Hepatocyte (in vitro differentiated cells): ENCODE measurements at places on chromosomes 1 and 21. TPM values are rescaled to one million over a fixed set of nuclear protein-coding genes. Genes with fewer than 3 reads are reported as not detected.

- no peak for DNase-seq
- no peak overlapping the region for H3K27ac ChIP-seq
- no peaks in the 10 kb centered on the region for H3K27me3 ChIP-seq
- H3K36me3 ChIP-seq: no peaks in the 10 kb centered on the region
- H3K4me1 ChIP-seq: peaks cover 8% of the 10 kb centered on the region
- no peak overlapping the region for H3K4me3 ChIP-seq
These were observed 6.6 kb downstream of the SDC3 start for GRCh38 chr1:30901798-30902581.

GRCh38 chr1:178976541-178976940 lies 49.2 kb upstream of the FAM20B start:
- no peak for DNase-seq
- no peaks in the 10 kb centered on the region for H3K27me3 ChIP-seq
- H3K4me3 ChIP-seq: no peak overlapping the region
- H3K36me3 ChIP-seq: no peaks in the 10 kb centered on the region

DNA sequence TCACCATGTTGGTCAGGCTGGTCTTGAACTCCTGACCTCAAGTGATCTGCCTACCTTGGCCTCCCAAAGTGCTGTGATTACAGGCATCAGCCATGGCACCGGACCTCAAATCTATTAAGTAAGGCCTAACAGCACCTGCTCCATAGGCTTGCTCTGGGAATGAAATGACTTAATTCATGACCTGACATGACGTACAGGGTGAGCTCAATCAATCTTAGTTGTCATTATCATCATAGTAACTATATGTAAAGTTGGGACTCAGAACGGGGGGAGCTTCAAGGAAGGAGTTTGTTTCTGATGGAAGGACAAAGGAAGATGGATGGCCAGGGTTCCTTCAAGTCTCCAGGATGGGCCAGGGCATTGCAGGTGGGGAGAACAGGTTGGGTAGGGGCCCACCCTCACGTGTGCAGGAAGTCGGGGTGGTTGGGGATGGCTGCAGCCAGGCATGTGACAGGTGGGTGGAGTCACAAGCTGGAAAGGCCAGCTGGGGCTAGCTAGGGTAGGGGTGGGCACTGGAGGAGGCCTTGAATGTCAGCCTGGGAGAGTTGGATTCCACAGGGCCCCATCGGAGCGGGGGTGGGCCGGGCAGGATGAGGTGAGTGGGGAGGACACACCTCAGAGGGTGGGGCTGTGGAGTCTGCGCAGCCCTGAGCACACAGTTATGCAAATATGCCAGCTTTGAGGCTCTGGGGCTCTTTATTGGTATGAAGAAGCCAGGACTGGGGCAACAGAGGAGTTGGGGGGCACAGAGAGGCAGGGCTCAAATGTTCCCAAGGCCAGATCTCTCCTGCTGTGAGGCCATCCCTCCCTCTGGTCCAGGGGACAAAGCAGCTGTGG lies 9.6 kb downstream of the TRIM62 start:
- no peak overlapping the region for H3K4me3 ChIP-seq
- H3K4me1 ChIP-seq: no peaks in the 10 kb centered on the region
- no peaks in the 10 kb centered on the region for H3K27me3 ChIP-seq
- H3K27ac ChIP-seq: no peak overlapping the region
- DNase-seq: no peak
- no peaks in the 10 kb centered on the region for H3K36me3 ChIP-seq

DNA sequence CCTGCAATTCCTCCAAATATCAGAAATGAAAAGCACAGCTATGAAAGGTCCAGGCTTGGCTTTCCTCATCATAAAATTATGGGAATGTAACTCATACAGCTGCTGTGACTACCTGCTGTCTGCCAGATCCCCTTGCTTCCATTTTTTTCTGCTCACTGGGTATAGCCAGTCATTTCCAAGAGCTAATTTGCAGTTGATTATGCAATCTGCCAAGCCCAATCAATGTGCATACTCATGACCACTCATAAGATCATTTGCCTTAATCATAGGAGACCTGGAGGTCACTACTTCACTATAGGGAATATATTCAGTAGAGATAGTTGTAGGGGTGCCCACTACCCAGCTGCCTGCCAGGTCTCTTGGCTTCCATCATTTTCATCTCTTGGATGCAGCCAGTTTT lies 417.7 kb upstream of the ZRANB2 start:
- no peak overlapping the region for H3K27ac ChIP-seq
- no peaks in the 10 kb centered on the region for H3K4me1 ChIP-seq
- H3K27me3 ChIP-seq: no peaks in the 10 kb centered on the region
- H3K36me3 ChIP-seq: no peaks in the 10 kb centered on the region

The GCSAML gene
- total RNA-seq: not detected in 2 replicates

DNA sequence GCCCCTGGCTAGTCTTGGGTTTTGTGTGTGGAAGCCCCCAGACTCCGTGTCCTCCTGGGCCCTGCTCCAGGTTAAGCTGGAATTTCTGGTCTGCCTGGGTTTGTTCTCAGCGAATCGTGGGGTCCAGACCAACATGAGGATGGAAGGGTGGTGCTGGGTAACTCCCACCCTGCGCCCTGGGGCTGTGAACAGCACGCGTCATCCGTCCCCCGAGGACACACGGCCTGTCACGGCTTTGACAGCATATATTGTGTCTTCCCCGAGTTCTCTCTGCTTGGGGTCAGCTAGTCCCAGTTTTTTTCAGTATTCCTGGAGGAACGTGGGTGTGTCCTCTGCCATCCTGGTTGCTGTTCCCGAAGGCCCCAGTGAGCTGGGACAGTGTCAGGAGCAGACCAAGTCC lies 11.8 kb downstream of the GPR137B start:
- no peaks in the 10 kb centered on the region for H3K36me3 ChIP-seq
- DNase-seq: no peak
- no peak overlapping the region for H3K27ac ChIP-seq
- H3K4me3 ChIP-seq: no peak overlapping the region

DNA sequence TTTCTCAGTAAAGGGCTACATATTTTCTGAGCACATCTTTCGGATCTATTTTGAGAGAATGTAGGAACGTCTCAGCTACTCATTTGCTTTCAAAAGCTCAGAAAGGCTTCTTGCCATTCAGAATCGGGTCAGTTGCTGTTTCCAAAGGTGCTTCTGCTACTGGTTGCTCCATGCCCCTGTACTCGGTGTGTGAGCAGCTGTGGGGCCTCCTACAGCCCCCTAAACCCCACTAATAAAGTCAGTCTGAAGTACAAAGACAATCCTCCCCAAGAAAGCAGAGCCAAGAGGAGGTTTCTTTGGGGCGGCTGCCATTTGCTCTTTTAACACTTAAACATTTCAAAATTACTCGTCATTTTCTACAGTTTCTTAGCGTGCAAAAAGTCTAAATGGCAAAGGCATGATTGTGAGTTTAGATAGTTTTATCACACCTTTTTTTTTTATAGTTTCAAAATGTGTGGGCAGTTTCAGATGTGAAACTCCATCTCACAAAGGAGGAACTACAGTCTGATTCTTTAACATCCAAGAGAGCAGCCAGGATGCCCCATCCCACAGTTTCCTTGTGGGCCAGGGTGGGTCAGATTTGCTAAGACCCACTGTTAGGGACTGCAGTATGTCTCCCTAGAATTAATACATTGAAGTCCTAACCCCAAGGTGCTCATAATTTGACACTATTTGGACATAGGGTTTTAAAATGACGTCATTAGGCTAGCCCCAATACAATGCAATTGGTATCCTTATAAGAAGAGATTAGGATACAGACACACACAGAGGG lies 4.1 kb downstream of the RUNX1 start:
- no peak overlapping the region for H3K4me3 ChIP-seq
- no peak for DNase-seq
- H3K27ac ChIP-seq: no peak overlapping the region
- no peaks in the 10 kb centered on the region for H3K27me3 ChIP-seq

The TTC22 gene
- 8.1 and 8.5 TPM in 2 replicates for total RNA-seq

- H3K4me3 ChIP-seq: peak overlapping the region; percentile 89
- H3K36me3 ChIP-seq: peaks cover 12% of the 10 kb centered on the region
- no peaks in the 10 kb centered on the region for H3K27me3 ChIP-seq
- peaks cover 6% of the 10 kb centered on the region for H3K4me1 ChIP-seq
- peak; percentile 95 for DNase-seq
These were observed 2.0 kb downstream of the ADAMTS1 start for GRCh38 chr21:26842974-26843932.

The AMY1B gene
- total RNA-seq: not detected in 2 replicates
